ENCODE measurements at places on chromosomes 6 and 20.

DNA sequence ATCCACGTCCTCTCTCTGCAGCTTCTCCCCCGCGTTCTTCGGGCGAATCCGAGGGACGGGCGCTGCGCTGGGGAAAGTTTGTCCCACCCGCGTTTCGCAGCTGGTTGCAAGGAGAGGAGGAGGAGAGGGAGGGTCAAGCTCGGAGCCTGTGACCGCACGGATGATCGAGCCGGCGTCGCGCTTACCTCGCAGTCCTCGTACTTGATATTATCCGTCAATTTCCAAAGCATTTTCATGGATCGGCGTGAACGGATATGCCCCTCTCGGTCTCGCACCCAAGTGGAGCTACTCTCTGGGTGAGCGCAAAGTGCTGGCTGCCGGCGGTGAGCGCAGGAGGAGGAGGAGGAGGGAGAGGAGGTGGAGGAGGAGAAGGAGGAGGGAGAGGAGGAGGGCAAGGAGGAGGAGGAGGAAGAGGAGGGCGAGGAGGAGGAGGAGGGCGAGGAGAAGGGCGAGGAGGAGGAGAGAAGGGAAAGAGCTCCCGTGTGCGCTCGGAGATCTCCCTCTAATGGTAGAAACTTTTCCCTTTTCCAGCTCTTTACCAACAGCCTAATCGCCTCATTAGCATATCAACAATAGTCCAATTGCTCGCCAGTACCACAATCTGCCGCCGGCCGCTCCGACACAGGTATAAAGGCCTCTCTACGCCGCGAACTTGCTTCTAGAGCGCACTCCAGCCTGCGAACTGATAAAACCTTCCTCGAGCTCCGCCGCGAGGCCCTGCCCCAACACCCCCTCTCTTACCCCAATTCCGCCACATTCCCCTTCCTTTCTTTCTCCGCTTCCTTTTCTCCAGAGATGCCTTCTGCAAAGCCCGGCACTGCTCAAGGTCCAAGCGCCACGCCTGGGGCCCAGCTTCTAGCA, at the start of gene TFAP2A:
TFAP2A (minus strand) TSS at position 319 of the 861 bp plus-strand sequence; CDS start at position 236, 83 bp downstream.
- no peak for DNase-seq

DNA sequence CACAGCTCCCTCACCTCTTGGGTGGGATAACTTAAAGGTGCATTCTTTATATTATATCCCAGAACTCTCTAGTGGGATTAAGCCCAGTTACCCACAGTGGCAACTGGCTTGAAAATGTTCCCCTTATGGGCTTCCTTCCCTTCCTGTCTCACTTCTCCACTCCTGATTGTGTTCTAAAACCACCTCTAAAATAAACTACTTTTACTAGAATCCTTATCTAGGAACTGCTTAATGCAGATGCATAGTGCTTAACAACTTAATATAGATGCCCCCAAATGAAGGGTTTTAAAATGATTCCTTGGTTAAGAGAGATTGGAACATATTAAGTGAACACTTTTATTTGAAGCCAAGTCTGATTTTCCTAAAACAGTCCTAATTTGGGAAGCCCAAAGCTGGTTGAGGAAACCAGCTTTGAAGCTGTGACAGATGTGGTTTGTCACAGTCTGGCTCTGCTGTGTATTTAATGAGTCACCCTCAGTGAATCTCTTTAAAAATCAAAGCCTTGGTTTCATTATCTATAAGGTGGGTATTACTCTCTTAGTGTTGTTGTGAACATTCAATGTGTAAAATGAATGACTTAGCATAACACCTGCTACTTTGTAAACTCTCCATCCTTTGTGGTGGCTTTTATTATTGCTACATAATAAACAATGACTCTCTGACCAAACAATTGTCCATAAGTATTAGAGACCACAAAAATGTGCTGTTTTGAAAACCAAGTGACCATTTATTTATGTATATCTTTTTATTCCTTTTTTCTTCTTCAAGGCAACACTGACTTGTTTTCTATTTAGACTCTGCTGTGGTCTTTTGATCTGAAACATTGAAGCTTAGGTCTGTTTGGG, 24.4 kb downstream of the PLCB1 start:
- DNase-seq = no peak

DNA sequence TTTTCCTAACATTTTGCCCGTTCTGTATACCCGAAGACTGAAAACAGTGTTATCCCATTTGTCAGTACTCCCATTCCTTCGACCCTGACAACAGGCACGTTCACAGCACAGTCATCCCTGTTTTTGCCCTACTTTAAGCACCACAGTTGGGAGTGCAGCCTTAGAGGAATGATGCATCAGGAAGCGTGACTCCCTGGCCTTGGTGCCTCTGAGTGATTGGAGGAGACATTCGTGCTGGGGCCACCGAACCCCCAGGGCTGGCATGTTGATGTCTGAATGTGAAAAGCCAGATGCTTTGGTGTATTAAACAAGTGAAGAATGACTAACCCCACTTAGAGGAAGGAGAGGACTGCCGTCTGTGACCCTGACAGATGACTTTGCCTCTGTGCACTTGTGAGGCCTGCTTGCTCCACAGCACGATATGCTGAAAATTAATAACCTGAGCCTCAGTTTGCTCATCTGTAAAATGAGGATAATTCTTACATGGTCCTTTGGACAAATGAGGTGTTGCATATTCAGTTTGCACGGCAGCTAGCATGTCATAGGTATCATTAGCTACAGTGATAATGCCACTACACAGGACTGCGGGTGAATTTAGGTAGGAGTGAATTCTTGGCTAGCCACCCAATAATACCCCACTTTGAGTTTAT, 36.0 kb downstream of the STK35 start:
- DNase-seq = no peak

GRCh38 chr6:34595332-34596184, 39.4 kb upstream of the SPDEF start:
- DNase-seq = no peak

GRCh38 chr6:14129575-14129974, 12.0 kb downstream of the CD83 start:
- DNase-seq = peak; percentile 15

DNA sequence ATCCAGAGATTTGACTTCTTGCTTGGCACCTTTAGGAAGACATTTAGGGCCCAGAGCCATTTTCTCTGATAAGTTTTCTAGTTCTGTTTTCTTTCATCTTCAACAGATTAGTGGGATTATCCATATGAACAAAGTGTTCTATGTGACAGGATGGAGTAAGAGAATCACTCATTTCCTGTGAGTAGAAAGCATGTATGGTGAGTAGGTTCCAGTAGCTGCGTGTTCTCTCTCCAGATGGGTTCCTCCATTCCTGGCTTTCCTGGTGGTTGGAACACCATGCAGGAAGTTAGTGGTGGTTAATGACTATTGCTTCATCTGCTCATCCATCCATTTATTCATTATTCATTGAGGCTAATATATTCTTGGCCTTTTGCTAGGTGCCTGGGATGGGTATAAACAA, 54.0 kb downstream of the EFCAB8 start:
- no peak for DNase-seq

- DNase-seq = no peak
Observed at GRCh38 chr6:111490067-111490466, 7.0 kb upstream of the REV3L start.

GRCh38 chr6:125868252-125868651, 77.5 kb downstream of the NCOA7 start:
- DNase-seq = no peak

- no peak for DNase-seq
Observed at GRCh38 chr20:56716806-56717205, 87.7 kb downstream of the TFAP2C start.

DNA sequence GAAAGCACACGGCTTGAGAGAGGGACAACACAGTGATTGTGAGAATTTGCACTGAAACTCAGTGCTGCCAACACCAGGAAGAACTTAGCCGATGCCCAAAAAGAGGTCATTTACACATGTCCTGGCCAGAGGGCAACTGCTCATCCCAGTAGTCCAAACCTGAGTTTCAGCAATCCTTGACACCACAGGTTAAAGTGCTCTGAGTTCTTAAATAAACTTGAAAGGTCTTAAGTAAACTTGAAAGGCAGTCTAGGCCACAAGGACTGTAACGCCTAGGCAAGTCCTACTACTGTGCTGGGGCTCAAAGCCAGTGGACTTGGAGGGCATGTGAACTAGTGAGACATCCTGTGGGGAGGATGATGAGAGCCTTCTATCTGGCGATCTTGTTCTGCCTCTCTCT, 14.1 kb downstream of the SNX14 start:
- no peak for DNase-seq

DNA sequence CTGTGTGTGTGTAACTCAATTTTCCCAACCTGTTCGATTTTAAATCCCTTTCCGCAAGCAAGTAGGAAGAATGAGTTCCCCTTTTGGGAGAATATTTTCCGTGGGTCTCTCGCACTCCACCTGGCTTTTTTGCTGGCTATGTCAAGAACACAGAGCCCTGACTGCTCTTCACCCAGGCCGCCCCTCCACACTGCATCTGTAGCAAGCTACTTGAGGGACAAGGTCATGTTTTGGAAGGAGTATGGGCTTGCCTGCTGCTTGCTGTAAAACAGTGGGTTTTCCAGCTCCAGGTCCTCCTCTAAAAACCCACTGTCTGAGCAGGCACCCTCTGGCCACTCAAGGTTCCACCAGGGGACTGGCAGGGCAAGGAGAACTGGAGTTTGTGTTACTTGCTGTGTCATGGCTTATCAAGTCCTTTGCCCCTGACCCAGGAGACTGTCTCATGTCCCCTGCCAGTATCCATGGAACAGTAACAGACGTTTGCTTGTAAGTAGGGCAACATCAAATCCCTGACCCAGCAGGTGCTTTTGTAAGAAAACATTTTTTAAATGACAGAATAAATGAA, 35.5 kb upstream of the SYNJ2 start:
- no peak for DNase-seq

DNA sequence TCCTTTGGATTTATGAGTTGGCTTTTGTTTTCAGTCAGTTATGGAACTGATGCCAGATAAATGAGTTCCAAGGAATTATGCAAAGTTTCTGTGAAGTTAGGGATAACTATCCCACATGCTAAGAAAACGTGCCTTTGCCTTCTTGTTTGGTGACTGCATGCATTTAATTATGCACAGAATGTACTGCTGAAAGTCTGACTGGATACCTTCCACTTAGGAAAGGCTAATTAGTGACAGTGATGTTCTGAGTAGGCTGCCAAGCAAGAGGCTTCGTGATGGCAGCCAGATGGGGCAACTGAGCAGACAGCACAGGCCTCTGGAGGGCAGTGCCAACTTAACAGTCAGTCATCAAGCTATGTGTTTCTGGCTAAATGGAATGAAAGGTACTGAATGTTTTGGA, 289.9 kb downstream of the CD109 start:
- no peak for DNase-seq

GRCh38 chr6:21987501-21987957, 309.3 kb downstream of the PRL start:
- no peak for DNase-seq

DNA sequence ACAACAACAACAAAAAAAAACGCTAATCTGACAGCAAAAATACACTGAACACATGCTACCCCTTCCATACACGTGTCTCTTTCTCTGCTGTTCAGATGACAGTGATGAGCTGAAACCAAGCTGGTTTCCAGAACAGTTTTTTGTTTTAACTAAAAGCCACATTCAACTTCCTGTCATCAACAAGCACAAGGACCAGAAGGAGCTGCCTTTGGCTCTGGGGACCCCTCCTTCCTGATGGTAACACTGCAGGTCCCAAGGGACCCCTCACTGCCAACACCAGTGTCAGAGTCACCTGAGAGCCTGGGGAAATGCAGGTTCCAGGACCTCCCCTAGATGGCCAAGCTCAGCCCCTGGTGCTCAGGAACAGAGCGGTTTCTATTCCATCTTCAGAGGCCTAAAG, 6.0 kb downstream of the CST7 start:
- no peak for DNase-seq

DNA sequence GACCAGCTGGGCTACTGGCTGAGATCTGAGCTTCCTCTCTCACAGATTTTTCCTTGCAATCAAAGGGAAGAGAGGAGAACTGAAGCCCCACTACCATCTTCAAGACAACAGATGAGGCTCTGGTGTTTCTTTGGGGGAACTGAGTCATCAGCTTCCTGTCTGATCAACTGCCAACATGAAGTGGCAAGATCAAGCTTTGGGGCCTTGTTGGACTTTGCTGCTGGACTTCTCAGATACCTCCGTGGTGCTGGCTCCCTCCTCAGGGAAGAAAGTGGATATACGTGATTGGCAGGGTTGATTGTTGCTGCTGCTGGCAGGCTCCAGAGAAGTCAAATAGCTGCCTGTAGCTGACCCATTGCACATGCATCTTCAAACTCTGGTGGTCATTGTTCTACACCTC, 3.6 kb upstream of the TOX2 start:
- DNase-seq = no peak

DNA sequence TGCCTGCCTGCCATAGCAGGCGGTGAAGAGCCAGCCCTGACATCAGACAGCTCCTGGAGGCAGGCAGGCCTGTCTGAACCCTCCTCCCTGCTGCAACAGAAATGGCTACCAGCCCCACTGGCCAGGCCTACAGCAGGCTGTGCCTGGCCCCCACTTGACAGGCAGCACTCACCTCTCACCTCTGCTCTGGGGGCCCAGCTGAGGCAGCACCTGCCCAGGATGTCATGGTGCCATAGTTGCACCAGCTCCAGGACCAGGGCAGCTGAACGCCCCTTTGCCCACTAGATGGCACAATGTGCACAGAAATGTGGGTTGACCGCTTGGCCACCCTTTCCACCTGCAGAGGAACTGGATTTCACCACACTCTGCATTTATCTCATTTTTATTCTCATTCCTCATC, 30.6 kb downstream of the MRPL14 start:
- peak; percentile 65 for DNase-seq

DNA sequence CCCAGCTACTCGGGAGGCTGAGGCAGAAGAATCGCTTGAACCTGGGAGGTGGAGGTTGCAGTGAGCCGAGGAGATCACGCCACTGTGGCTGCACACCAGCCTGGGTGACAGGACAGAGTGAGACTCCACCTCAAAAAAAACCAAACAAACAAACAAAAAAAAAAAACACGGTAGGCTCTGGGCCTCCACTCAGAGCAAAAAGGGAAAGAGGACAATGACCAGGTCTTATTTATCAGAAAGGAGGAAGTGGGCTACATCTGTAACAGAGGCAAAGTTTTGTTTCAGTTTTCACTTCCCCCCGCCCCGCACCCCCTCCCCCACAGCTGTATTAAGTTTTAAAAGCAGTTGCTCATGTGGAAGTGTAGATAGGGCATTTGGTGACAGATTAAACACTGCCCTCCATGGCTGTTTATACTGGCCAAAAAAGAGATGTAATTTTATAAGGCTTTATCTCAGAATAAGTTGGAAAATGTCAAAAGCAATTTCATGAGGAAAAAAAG, 114.6 kb downstream of the RCAN2 start:
- no peak for DNase-seq

- DNase-seq = no peak
Observed at GRCh38 chr6:142543606-142544005, 241.8 kb downstream of the ADGRG6 start.

GRCh38 chr6:57221191-57221935, 744 bp downstream of the RAB23 start:
- DNase-seq = peak; percentile 42
